ENCODE measurements at places on chromosomes 4 and X.

GRCh38 chrX:19096586-19096985 lies 25.7 kb downstream of the ADGRG2 start:
- no peak for DNase-seq

GRCh38 chrX:108090491-108091263 lies 665 bp downstream of the PSMD10 start:
- peak; percentile 30 for DNase-seq

DNA sequence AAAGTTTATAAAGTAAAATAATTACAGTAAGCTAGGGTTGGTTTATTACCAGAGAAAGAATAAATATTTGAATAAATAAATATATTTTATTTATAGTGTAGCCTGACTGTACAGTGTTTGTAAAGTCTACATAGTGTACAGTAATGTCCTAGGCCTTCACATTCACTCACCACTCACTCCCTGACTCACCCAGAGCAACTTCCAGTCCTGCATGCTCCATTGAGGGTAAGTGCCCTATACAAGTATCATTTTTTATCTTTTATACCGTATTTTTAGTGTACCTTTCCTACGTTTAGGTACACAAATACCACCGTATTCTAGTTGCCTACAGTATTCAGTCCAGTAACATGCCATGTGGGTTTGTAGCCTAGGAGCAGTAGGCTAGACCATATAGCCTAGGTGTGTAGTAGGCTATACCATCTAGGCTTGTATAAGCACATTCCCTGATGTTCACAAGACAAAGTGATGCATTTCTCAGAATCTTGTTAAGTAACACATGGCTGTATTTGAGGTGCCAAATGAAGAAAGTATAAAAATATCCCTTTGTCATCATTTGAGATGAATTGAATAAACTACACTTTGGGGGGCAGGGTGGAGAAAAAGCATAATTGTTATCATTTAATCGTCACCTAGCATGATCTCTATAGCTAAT lies 14.7 kb upstream of the KLHL8 start:
- DNase-seq = no peak

DNA sequence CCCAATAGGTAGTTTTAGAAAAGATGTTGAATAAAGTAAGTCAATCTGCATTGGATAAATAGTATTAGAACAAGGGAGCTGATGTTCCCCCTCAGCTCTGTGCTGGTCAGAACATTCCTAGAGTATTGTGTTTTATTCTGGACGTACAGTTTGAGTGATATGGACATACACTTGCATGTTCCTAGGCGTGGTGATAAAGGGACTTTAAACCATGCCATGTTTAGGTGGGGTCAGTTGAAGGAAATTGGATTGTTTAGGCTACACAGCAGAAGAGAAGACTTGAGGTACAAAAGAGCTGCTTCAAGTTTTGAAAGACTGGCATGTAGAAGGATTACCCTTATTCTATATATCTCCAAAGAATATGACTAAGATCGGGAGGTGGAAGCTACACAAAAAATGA lies 21.6 kb downstream of the GK start:
- DNase-seq = no peak

GRCh38 chrX:85907316-85907715 lies 140.0 kb downstream of the CHM start:
- DNase-seq = no peak

DNA sequence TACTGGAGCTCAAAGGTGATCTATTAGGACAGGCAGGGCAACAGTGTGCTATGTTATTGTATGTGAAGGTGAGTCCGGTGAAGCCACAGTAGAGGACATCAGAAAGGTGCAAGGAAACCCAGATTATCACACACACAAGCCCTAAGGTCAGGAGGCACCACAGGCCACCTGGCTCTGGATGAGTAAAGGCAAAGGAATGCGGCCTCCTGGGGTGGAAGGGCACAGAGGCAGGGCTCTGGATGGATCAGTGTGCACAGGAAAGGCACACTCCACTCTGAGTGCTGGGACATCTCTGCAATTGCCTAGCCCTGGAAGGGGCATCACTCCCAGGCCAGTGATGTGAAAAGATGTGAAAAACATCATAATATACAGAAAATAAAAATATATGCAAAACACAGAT lies 683.5 kb downstream of the TRIML1 start:
- no peak for DNase-seq

GRCh38 chr4:30005995-30006394 lies 714.2 kb upstream of the PCDH7 start:
- no peak for DNase-seq

- DNase-seq = no peak
Observed at GRCh38 chr4:39291686-39292085, 74.5 kb downstream of the RFC1 start.

GRCh38 chr4:182143086-182143821 lies 99.9 kb upstream of the TENM3 start:
- peak; percentile 15 for DNase-seq
